ENCODE measurements at places on chromosomes 5 and 9.

DNA sequence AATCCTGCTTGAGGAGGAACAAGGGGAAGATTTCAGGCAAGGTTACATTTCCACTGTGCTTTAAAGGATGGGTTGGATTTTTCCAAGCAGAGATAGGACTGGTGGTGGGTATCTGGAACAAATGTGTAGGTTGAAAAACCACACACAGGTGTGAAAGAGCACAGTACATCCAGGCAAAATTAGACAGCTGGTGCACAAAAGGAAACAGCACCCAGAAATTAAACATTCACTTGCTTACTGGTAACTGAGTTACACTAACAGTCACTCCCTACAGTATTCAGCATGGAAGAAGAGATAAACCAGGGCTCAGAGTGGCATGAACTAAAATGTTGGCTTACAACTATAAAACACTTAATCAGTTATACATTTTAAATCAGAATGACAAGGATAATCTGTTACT lies 81.5 kb upstream of the RASEF start:
- no peak for DNase-seq

GRCh38 chr9:19429595-19429994 lies 20.8 kb downstream of the ACER2 start:
- DNase-seq, result no peak

- DNase-seq, result no peak
Observed at GRCh38 chr9:112396416-112396815, 16.5 kb downstream of the HSDL2 start.

GRCh38 chr5:13248253-13248652 lies 696.2 kb downstream of the DNAH5 start:
- DNase-seq, result no peak
